ENCODE measurements at places on chromosomes 4 and X. TPM values are rescaled to one million over a fixed set of nuclear protein-coding genes. Genes with fewer than 3 reads are reported as not detected.
A peak's percentile ranks its signal among the peaks of the same experiment; 100 is the strongest.

GRCh38 chr4:128287871-128288688 is 467 bp upstream of the PGRMC2 start:
- peak; percentile 100 for DNase-seq

Gene FAM9B
- not detected for polyA plus RNA-seq

- DNase-seq, result no peak
Observed at GRCh38 chr4:151324752-151325110, 674 bp downstream of the SH3D19 start.

Gene ADGRL3
- polyA plus RNA-seq, result 11.6 TPM

GRCh38 chrX:133045986-133046385 is 50.9 kb downstream of the USP26 start:
- DNase-seq, result no peak

Data from right lung (tissue), 10 donors.